Right lung (tissue), 10 donors: ENCODE measurements at places on chromosomes 11 and 22.

DNA sequence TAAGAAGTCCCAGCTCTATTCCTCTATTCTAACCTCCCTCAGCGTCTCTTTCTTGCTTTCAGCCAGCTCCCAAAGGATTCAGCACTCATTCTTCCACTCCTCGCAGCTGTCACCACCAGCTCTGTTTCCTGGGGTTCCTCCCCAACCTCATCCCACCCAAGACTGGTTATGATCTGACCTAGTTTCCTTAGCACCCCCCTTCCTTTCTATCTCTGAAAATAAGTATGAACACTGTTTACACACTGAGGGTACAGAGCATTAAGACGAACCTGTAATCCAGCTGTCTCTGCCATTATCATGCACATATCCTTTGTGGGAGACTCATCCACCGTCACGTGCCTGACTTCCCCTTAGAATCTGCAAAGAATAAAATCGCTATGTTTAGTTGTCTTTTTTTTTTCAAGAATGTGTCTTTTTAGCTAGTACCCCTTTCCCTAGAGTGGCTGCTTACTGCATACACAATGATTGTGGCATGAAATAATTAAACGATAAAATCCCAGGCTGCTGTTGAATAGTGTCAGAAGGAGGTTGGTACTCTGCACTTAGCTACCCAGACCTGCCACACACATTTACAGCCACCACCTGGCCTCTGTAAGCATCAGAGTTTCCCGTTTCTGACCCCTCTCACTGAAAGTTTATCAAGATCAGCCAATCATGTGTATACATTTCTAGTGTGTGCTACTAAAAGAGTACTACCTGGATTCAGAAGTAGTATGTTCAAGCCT is 26.9 kb upstream of the CSTF3 start:
- no peak for DNase-seq

DNA sequence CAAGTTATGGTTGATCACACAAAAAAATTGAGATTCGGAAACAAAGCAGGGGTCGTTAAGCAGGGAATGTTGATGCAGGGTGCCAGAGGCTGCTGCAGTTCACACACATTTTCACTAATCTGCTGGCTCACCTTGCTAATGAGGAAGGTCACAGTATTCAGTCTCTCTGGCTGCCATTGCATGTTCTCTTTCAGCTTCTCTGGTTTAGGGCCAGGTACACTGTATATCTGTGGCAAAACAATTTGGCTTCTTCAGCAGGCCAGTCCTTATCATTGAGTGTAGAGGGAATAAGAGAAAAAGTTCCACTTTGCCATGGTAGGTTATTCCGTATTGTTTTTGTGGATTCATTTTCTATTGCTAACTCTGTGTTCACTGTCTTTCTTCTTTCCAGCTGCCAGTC is 283.7 kb upstream of the ANO3 start:
- DNase-seq: no peak

GRCh38 chr22:37148031-37148651 is 1.6 kb downstream of the IL2RB start:
- DNase-seq: no peak

DNA sequence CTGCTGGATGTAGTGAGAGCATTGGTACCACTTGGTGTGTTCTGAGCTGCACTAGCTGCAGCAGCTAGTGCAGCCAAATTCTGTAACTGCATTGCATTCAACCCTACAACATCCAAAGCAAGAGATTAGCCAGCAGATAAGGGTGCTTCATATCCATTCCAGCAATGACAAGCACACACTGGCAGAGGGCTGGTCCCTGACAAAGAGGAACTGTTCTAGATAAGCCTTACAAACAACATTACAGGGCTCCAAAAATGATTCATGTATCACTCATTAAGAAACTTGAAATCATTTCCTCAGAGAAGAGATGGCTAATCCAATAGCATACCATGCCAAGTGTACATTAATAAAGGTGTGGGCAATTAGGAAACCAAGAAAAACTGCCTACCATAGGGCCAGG is 28.4 kb upstream of the RAPSN start:
- no peak for DNase-seq

GRCh38 chr11:9265211-9266131 is at the start of gene DENND5A:
DENND5A (minus strand) TSS chr11:9265350; CDS start chr11:9265069, 281 bp downstream.
- DNase-seq: peak; percentile 92

DNA sequence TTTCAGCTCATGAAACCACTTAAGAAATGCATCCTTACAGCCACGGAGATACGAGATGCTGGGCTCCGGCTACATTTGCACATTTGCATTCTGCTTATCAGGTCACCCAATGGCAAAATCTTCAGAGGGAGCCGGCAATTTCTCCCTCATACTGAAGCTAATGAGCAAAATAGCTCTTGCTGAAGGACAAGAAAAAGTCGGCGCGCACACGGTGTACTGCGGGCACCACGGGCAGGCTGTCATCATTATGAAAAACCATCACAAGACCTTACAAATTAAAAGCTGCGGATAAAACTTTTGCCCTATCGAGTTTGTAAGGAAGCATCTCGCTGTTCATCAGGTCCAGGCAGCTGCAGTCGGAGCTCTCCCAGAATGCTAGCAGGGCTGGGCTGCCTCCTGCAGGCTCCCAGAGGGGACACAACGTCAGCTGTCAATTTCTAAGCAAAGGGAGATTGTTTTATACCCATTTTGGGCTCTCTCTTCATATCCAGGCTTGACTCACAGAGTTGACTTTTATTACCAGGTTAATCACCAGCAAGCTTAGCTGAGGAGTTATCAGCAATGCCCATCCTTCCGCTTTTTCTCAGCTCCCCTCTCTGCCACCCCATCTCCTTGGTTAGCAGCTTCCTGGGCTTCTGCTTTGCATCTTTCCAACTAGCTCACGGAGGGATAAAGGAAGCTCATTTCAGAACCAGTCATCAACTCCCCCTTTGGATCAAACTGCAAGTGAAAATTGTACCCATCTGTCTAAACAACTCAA is 375.1 kb downstream of the OPCML start:
- DNase-seq: no peak
